Endothelial cell of umbilical vein (primary cell): ENCODE measurements at places on chromosomes 6 and 20.

DNA sequence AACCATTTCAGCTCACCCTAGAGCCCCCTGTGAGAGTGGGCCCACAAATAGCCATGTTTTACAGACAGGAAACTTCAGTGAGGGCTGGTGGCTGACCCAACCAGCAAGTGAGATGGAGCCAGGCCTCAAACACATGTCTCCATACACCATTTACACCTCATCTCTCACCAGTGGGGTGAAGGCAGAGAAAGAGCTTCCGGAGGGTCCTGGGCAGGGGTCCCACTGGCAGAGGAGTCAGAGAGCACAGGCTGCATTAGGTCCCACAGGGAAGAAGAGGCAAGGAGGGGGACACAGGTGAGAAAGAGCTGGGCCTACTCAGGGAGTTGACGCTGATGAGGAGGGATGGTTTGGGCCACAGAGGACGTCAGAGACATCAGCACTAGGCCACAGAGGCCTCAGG lies 172.6 kb downstream of the VEGFA start:
- H3K36me3 ChIP-seq = no peaks in the 10 kb centered on the region
- H3K4me3 ChIP-seq = no peak overlapping the region
- no peaks in the 10 kb centered on the region for H3K27me3 ChIP-seq
- H3K27ac ChIP-seq = no peak overlapping the region

- no peaks in the 10 kb centered on the region for H3K36me3 ChIP-seq
- H3K4me3 ChIP-seq = no peak overlapping the region
- no peaks in the 10 kb centered on the region for H3K27me3 ChIP-seq
- H3K4me1 ChIP-seq = no peaks in the 10 kb centered on the region
- no peak for DNase-seq
Measured at GRCh38 chr6:105109955-105110895, 69.6 kb downstream of the POPDC3 start.

GRCh38 chr6:149318581-149319286 lies 1.2 kb downstream of the TAB2 start:
- H3K4me1 ChIP-seq = peaks cover 18% of the 10 kb centered on the region
- H3K27ac ChIP-seq = peak overlapping the region; percentile 25
- H3K4me3 ChIP-seq = peak overlapping the region; percentile 69
- peak; percentile 47 for DNase-seq
- no peaks in the 10 kb centered on the region for H3K36me3 ChIP-seq

- H3K4me1 ChIP-seq = no peaks in the 10 kb centered on the region
- H3K27me3 ChIP-seq = no peaks in the 10 kb centered on the region
- peaks cover 73% of the 10 kb centered on the region for H3K36me3 ChIP-seq
Measured at GRCh38 chr20:45946149-45946970, 11.9 kb downstream of the PCIF1 start.

DNA sequence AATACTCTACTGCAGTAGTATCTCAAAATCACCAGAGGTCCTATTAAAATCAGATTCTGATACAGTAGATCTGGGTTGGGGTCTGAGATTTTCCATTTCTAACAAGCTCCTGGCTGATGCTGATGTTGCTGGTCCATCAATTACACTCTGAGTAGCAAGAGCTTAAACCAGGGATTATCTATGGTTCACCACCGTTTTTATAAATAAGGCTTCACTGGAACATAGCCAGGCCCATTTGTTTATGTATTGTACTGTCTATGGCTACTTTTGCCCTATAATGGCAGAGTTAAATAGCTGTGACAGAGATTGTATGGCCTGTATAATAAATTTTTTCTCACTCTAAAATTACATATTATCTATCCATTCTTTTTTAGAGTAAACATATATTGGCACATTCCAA lies 53.0 kb downstream of the NUDT3 start:
- no peak overlapping the region for H3K27ac ChIP-seq
- H3K36me3 ChIP-seq = no peaks in the 10 kb centered on the region
- H3K27me3 ChIP-seq = no peaks in the 10 kb centered on the region
- no peak overlapping the region for H3K4me3 ChIP-seq

DNA sequence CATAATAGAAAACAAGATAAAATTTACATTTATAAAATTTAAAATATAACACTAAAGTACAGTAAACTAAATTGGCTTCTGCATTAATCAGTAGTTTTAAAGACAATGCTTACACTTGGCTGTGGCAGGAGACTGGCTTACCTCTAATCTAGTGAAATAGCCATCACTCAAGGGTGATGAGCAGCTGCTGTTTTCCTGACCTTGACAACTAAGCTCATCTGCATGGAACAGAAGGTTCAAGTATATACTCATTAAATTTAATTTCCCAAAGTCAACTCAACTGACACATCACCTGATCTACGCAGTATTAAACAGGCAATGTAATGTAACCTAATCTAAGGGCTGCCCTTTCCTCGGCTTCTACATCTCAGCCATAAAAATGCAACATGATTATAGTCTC lies 14.5 kb downstream of the TMX4 start:
- no peak for DNase-seq
- no peaks in the 10 kb centered on the region for H3K27me3 ChIP-seq
- no peaks in the 10 kb centered on the region for H3K36me3 ChIP-seq

DNA sequence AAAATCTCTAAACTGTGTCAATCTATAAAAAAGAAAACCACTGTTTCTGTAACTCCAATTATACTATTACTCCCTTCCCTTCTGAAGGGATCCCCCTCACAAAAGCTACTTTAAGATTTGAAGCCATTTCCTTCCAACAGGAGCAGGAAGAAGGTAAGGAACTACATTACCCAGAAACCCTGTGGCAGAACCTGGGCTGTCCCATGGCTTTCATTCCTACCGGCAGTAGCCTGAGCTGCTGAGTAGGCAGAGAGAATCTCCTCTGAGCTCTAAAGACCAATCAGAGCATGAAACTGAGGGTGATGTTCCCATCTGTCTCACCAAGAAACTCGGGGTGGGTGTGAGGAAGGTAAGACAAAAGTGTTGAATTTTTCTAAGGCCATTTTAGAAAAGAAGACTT lies 108.0 kb upstream of the LRFN2 start:
- H3K27me3 ChIP-seq = no peaks in the 10 kb centered on the region
- DNase-seq = no peak
- H3K27ac ChIP-seq = no peak overlapping the region
- no peak overlapping the region for H3K4me3 ChIP-seq
- no peaks in the 10 kb centered on the region for H3K36me3 ChIP-seq

- no peaks in the 10 kb centered on the region for H3K36me3 ChIP-seq
- H3K4me1 ChIP-seq = no peaks in the 10 kb centered on the region
- peaks cover 1% of the 10 kb centered on the region for H3K27me3 ChIP-seq
- no peak overlapping the region for H3K27ac ChIP-seq
- DNase-seq = no peak
Measured at GRCh38 chr6:1590580-1590979, 19.1 kb upstream of the FOXC1 start.

DNA sequence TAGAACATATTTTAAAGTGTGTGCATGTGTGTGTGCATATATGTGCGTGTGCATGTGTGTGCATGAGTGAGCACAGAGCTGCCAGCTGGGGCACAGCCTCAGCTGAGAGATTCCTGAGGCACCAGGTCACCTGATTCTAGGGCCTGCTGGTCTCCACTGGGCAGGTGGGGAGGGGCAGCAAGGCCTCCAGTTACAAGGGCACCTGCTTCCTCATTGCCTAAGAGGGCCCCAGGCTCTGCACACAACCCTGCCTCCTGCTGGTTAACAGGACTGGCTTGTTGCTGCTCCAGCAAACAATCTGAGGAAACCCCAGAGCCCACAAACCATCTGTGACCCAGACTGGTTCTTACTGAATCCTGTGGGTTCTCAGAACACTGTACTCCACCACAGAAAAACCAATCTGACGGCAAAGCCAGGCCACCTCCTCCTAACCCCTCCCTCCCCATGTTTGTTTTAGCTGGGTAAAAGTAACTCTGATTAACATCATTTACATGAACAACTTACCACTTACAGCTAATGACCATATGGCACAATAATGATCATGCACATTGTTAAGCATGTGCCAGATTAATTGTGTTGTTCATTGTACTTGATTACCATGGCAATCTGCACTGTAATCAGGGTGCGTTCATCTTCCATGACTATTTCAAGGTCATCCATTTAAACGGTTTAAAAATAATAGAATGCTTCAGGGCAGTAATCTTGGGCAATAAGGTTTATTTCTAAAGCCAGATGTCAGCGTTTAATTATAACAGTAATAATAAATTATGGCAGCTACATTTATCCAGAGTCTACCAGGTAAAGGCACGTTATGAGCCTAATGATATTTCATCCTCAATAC lies 23.1 kb upstream of the UBE2J1 start:
- no peaks in the 10 kb centered on the region for H3K36me3 ChIP-seq
- peaks cover 6% of the 10 kb centered on the region for H3K27me3 ChIP-seq
- DNase-seq = no peak

DNA sequence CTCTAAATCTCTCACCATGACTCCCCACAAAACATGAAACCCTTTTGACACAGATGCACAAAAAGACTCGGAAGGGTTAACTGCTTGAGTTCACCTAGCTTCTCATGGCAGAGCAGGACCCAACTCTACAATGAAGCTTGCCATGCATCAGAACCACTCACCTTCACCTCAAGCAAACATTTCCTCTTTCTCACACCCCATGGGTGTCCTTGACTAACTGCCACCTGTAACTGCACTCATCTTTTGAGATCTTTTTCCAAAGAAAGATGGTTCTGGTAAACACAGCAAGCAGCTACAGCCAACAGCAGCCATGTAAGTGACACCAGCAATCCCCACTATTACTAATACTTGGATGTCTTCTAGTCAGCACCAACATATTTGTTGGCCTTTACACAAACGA lies 76.5 kb downstream of the EFHC1 start:
- H3K4me3 ChIP-seq = no peak overlapping the region
- H3K4me1 ChIP-seq = peaks cover 13% of the 10 kb centered on the region
- H3K27ac ChIP-seq = no peak overlapping the region
- DNase-seq = no peak
- H3K27me3 ChIP-seq = no peaks in the 10 kb centered on the region
- H3K36me3 ChIP-seq = no peaks in the 10 kb centered on the region

- H3K27me3 ChIP-seq = peaks cover 4% of the 10 kb centered on the region
- no peaks in the 10 kb centered on the region for H3K36me3 ChIP-seq
- DNase-seq = no peak
- no peaks in the 10 kb centered on the region for H3K4me1 ChIP-seq
Measured at GRCh38 chr6:131758920-131759319, 48.1 kb upstream of the CTAGE9 start.

DNA sequence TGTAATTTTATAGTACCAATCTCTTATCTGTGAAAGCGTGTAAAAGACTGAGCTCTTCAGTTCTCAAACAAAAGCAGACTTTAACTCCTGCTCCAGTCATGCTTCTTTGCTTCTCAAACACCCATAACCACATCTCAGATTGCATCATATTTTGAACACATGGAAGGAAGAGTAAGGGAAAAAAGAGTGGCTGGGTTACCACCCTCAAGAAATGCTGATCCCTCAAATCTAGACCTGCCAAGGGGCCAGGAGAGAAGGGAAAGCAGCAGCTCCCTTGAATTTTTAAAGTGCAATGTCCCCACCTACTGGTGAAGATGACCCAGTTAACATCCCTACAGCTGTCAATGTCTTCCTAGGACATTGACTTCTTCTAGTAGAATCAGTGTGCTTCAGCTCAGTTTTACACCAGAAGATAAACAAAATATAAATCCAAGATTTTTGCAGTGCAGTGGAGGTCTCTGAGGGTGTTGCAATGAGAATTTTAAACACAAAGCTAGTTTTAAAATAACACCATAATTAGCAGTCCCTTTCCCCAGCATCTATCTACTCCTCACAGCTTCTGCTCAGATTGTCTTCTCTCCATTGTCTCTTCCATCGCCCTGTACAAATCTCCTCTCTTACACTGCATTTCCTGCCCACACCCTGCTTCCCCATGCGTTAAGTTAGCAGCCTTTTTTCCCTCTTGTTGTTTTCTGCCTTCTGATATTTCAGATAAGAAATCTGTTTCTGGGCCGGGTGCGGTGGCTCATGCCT lies 22.6 kb upstream of the HLA-DQB2 start:
- H3K4me1 ChIP-seq = no peaks in the 10 kb centered on the region
- no peak overlapping the region for H3K27ac ChIP-seq
- peak; percentile 58 for DNase-seq
- H3K27me3 ChIP-seq = peaks cover 8% of the 10 kb centered on the region
- no peak overlapping the region for H3K4me3 ChIP-seq
- no peaks in the 10 kb centered on the region for H3K36me3 ChIP-seq

DNA sequence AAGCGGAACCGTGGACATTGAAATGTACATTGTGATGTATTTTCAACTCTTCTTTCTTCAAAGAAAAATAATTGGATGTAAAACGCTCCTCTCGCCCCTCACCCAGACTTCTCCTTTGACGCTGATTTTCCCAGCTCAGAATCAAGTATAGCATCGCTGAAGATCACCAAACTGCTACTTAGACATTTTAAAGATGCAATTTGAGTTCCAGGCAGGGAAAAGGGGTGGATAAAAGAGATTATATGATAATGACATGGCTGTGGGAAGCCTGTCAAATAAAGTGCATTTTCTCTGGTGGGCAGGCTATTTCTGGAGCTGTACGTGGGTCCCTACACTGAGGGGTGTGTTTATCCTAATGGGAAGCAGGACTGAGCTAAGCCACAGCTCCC lies 240.4 kb downstream of the CDC5L start:
- H3K27me3 ChIP-seq = peaks cover 3% of the 10 kb centered on the region
- H3K36me3 ChIP-seq = no peaks in the 10 kb centered on the region
- H3K27ac ChIP-seq = no peak overlapping the region
- no peaks in the 10 kb centered on the region for H3K4me1 ChIP-seq
- DNase-seq = no peak
- H3K4me3 ChIP-seq = no peak overlapping the region

DNA sequence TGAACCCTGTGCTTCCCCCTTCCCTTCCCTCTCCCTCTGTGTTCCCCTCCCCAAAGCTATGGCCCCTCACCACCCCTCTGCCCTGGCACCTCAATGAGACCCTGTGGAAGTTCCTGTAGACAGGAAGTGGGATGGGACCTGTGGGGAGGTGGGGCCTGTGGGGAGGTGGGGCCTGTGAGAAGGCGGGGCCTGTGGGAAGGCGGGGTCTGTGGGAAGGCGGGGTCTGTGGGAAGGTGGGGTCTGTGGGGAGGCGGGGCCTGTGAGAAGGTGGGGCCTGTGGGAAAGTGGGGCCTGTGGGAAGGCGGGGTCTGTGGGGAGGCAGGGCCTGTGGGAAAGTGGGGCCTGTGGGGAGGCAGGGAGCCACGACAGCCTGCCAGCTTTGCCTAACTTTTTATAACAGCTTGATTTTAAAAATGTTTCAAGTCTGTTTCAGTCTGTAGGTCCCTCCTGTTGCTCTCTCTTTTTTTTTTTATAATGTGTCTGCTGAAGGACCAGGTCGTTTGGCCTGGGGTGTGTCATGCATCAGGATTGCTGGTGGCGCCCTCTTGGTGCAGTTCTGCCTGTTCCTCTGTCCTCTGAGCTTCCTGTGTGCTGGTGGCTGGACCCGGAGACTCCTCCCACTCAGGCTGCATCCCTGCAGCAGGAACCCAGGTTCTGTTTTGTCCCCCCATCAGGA lies 70.5 kb upstream of the SLCO4A1 start:
- H3K27me3 ChIP-seq = no peaks in the 10 kb centered on the region
- no peak overlapping the region for H3K4me3 ChIP-seq
- H3K27ac ChIP-seq = no peak overlapping the region
- no peak for DNase-seq
- H3K4me1 ChIP-seq = no peaks in the 10 kb centered on the region

GRCh38 chr6:6176586-6177228 lies 143.8 kb downstream of the F13A1 start:
- H3K4me1 ChIP-seq = no peaks in the 10 kb centered on the region
- H3K27ac ChIP-seq = no peak overlapping the region
- H3K27me3 ChIP-seq = no peaks in the 10 kb centered on the region
- H3K4me3 ChIP-seq = no peak overlapping the region

- H3K36me3 ChIP-seq = no peaks in the 10 kb centered on the region
- H3K27me3 ChIP-seq = no peaks in the 10 kb centered on the region
- H3K4me1 ChIP-seq = peaks cover 3% of the 10 kb centered on the region
- H3K27ac ChIP-seq = no peak overlapping the region
- H3K4me3 ChIP-seq = no peak overlapping the region
Measured at GRCh38 chr20:50395251-50395729, 114.9 kb upstream of the PTPN1 start.
